Skeletal muscle cell (primary cell): ENCODE measurements at places on chromosomes 1 and 21.

GRCh38 chr1:18557621-18558465 lies 72.8 kb upstream of the PAX7 start:
- DNase-seq = no peak

- no peak for DNase-seq
These were observed 167.7 kb downstream of the RUNX1 start for GRCh38 chr21:34881421-34881820.

DNA sequence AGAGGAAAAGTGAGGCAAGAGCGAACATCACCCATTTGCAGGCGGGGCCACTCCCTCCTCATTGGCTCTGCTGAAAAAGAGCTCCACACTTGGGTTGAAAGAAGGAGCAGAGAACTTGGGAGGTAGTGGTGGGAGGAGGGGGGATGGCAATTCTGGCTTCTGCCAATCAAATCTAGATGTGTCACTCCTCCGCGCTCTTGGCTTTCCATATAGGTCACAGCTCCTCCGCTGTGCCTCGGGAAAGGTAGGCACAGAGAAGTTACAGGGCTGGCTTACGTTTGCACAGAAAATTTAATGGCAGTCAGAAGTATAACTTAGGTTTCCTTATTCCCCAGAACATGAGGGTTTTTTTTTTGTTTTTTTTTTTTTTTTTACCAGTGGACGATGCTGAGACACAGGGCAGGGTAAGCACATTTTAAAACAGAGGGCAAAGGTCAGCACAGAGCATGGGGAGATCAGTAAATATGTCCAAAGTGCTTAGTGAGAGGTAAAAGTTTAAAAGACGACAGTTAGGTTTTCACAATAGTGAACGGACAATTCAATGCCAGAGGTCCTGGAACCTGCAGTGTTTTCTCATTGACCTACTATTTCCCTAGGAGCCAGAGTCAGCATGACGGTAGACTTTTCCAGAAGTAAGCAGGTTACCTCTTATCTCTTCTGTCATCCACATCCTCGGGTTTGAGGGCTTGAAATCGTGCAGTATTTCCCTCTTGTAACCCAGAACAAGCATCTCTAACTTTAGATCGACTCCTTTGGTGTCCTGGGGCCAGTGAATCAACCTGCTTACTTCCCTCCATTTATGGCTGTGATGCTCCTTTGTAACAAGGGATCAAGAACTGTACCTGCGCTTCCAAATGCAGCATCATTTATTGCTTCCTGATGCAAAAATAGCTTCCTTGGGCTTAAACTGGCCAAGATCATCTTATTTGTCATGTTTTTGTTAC lies 258.9 kb upstream of the PROX1 start:
- DNase-seq = no peak

GRCh38 chr1:91676030-91676429 lies 175.4 kb downstream of the CDC7 start:
- DNase-seq = no peak

GRCh38 chr1:57111175-57111574 lies 145.4 kb upstream of the C8B start:
- no peak for DNase-seq

GRCh38 chr21:41321211-41321907 lies 4.8 kb downstream of the FAM3B start:
- DNase-seq = no peak

- no peak for DNase-seq
These were observed 47.9 kb upstream of the RUNX1 start for GRCh38 chr21:35096959-35097358.

- no peak for DNase-seq
These were observed 102.3 kb upstream of the TMPRSS2 start for GRCh38 chr21:41610042-41610839.

DNA sequence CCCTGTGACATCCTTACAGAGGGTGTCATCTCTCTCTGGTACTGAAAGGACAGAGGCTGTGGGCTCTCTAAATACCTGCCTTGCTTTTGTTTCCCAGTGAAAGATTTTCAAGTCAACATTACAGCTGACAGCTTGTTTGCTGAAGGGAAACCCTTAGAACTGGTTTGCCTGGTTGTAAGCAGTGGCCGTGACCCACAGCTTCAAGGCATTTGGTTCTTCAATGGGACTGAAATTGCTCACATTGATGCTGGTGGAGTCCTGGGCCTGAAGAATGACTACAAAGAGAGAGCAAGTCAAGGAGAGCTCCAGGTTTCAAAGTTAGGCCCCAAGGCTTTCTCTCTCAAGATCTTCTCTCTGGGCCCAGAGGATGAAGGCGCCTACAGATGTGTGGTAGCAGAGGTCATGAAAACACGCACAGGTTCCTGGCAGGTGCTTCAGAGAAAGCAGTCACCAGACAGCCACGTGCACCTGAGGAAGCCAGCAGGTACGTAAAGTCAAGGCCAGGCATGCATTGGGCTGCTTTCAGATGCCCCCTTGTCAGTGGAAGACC lies 11.8 kb downstream of the CD101 start:
- DNase-seq = no peak

DNA sequence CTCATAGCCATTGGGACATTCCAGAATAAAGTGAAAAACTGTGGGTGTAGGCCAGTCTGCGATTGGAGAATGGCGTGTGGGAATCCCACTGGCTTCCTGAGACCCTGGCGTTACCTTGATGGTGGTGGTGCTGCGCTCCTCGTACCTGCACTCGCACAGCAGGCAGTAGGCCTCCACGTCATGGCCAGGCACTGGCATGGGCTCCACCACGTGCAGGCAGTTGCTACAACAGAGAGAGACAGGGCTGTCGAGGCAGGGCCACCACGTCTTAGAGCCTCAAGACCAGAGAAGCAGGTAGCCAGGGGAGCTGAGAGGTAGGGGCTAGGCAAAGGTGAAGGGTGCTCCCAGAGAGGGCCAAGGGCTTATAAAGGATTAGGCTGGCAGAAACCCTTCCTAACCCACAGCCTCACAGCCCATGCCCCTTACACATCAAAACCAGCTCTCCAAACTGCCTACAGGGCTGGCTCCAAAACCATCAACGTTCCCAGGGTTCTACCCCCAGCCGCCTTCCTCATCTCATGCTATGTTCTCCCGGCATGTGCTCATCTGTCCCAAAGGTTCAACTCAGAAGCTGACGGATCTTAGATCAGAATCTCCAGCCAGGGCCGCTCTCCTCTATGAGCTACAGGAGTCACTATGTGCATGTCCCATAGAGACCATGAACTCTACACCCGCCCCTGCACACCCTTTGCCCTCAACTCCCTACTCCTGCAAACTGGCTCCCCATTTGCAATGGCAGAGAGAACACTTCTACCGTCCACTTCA lies 7.5 kb downstream of the TMEM9 start:
- DNase-seq = no peak

- no peak for DNase-seq
These were observed 20.1 kb upstream of the ZP4 start for GRCh38 chr1:237910834-237911233.

DNA sequence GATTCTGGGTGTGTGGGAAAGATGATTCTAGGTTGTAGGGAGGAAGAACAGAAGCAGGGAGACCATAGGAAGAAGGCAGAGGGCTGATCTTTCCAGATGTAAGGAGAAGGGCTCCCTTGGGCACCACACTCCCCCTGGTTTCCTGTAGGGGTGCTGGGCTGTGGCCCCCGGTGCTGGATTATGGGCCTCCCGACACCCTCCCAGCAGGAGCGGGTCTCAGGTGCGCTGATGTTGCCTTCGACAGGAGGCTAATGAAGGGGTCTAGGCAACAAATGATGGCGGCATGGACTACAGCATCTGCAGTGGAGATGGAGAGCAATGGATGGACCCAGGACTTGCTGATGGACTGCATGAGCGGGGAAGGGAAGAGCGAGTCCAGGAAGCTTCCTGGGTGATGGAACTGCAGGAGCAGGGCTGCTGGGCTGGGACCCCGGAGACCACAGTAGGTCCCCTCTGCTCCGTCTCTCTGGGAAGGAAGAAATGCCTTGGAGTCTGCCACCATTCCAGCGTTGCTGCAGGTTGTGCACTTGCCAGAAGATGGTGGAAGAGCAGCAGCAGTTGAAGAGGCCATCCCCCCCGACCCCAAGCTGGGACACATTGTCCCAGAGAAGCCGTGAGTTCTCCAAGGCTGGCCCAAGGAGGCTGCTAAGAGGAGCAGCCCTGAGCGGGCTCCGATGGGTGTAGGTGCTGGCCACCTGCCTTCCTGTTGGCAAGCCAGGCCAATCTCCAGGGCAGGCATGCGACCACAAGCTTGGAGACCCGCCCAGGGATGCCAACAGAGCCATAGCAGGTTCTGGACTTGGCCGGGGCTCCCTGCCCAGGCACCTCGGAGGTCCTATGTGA lies 95.4 kb upstream of the VAMP3 start:
- no peak for DNase-seq

DNA sequence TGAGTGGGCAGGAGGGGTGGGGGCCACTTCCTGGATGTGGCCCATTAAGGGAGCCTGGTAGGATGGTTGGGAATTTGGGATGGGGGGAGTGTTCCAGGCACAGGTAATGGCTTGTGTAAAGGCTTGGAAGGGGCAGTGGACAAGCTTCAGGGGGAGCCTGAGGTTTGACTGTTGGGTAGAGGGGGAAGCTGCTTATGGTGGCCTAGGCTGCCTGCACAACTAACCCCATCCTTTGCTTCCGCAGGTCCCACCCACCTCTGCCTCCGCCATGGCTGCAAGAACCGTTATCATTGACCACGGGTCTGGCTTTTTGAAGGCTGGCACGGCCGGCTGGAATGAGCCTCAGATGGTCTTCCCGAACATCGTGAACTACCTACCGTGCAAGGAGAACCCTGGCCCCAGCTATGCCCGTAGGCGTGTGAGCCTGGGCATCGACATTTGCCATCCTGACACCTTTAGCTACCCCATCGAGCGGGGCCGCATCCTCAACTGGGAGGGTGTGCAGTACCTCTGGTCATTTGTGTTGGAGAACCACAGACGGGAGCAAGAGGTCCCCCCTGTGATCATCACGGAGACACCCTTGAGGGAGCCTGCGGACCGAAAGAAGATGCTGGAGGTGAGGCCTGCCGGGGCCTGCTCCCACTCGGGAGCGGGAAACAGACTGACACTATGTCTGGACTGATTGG lies 67.8 kb downstream of the ACTL8 start:
- no peak for DNase-seq

DNA sequence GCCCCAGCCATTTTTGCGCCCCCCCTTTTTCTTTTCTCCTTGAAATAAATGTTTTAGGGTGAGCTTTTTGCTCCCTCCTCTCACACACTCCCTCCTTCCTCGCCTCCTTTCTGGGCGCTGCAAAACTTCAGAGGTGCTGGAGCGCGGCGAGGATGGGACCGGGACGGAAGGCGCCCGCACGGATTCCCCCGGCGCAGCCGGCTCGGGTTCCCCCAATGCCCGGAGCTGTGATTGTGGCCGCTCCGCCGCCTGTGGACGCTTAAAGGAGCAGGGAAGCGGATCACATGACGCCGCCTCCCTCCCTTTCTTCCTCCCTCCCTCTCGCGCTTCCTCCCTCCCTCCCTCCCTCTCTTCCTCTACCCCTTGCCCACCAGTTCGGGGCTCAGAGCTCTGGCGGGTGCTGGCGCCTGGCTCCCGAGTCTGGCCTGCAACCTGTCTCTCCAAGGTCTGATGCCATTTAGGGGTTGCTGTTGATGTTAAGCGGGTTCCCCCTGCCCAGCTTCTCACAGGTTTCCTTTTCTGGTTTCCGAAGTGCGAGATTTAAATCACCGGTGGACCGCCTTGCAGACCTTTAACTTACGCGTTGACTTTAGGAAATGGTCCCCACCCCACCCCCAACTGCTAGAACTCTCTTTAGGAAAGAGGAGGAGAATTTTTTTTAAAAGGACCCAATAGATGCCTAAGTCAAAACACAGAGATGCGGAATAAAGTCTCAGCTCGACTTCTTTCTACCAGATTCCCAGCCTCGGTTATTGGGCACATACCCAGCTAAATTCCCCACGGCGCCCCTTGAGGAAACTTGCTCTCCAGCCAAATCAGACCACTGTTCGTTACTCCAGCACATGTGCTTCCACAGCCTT lies at the start of gene WLS:
Gene WLS (minus strand): TSS at position 235 of the 860 bp plus-strand sequence. CDS start 224 bp downstream, at position 11.
- DNase-seq = peak; percentile 60

GRCh38 chr1:62628506-62628905 lies 31.2 kb downstream of the ANGPTL3 start:
- DNase-seq = no peak

DNA sequence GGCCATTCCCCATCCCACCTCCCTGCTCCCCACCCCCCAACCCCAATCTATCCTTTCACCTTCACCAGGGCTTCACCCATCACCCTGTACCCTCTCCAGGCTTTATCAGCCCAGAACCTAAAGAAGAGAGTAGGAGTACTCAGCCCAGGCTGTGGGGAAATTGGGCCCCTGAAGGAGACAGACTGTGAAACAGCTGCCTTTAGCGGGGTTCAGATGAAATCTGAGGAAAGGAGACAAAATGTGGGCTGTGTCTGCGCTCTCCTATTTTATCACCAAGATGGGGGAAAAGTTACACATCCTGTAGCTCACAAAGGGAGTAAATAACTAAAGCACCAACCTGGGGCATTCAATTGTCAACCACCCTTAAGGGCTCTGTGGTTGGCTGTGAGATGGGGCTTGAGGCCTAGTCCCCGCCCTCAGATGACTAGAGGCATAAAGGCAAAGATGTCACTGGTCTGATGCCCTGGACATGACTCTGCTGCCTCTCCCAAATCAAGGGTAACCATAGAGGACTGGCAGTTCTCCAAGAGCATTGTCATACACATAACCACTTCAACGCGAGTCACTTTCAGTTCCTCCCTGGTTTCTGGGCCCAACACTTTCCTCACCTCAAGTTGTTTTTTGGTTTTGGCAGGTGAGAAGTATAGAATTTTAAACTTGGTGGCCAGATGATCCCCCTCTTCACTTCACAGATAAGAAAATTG lies 30.0 kb downstream of the SLC27A3 start:
- DNase-seq = peak; percentile 67

- DNase-seq = peak; percentile 4
These were observed 542.6 kb downstream of the ADGRL2 start for GRCh38 chr1:82343381-82343780.

DNA sequence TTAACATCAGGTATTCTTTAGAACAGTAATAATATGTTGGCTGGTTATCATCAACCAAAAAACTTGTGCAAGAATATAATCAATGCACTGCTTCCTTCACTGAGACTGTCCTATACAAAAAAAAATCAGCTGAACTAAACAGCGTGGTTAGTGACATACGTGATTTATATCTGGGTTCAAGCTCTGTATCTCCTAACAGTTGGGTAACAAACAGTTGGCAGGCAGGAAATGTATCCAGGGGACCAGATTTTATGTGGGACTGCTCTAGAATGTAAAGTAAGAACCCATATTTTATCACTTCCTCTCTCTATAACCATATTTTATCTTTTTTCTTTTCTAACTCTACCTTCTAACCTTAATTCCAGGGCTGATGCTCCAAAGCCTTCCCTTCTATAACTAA lies 8.0 kb downstream of the ACBD6 start:
- DNase-seq = no peak

DNA sequence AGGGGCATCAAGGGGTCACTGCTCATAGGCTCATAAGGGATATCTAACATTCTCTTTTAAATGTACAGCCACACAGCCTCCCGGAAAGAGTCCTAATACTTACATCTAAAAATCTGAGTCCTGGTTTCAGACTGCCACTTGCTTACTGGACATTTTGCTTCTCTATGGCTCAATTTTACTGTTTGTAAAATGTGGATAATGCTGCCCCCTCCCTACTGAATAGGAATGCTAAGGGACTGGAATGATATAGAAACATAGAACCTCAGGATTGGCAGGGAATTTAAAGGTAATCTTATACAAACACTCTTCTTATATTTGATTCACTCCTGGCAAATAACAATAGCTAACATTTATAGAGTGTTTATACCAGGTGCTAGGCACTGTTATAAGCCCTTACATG lies 910 bp upstream of the TNR start:
- DNase-seq = no peak
